ENCODE measurements at places on chromosomes 5 and 9. TPM values are rescaled to one million over a fixed set of nuclear protein-coding genes. Genes with fewer than 3 reads are reported as not detected.

DNA sequence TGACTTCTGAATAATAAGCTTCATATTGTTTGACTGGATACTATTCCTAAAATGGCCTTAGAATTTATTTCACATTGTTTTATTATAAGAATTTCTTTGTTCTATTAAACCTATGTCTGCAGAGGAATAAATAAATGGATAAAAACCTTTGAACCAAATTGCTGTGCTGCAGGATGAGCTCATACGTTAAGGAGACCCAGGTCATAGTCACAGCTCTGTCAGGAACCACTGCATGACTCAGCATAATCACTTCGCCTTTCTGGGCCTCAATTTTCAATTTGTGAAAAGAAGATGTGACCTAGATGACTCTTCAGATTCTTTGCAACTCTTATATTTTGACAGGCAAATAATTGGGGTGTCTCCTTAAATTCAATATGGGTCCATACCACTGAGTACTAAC is 36.7 kb upstream of the HMHB1 start:
- DNase-seq: peak; percentile 14

SH3RF2 gene
- 11.0 TPM for total RNA-seq

- peak; percentile 92 for DNase-seq
These were observed 10.3 kb downstream of the WWC1 start for GRCh38 chr5:168301593-168302390.

DNA sequence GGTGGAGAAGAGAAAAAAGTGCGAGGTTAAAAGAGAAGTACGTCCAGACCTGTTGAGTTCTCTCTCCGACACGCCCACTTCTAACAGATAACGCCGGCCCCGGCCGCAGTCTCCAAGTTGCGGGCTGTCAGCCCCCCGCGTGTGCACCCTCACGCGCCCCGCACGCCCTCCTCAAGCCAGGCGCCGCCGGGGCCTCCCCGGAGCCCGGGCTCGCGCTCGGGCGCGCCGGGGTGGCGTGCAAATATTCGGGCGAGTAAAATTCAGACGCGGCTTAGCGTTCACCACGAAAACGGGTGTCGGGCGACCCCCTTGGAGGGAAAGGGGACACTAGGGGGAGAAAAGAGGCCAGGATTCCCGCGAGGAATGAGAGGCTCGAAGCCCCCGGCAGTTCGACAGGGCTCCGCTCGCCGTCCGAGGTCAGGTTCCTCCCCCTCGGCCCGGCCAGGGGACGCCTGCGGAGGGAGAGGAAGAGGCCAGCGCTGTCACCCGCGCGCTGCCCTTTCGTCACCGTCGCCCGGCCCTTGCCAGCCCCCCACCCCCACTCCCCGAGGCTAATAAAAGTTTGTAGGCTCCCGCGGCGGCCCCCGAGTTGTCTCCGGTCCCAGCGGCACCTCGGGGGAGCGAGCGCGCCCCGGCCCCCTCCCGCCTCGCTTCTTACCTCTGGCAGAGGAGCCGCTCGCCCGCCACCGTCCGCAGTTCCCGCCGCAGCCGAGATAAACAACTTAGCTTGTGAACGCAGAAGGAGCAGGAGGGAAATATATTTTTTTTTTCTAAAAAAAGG is 743 bp downstream of the NR3C1 start:
- DNase-seq: peak; percentile 46

BRD3 gene
- total RNA-seq: 1.3 TPM

- no peak for DNase-seq
These were observed 1.3 kb downstream of the NAA35 start for GRCh38 chr9:85941966-85942912.
